Occipital lobe (tissue), 3 donors: ENCODE measurements at places on chromosomes 4 and X. TPM values are rescaled to one million over a fixed set of nuclear protein-coding genes. Genes with fewer than 3 reads are reported as not detected.

GRCh38 chr4:142554412-142554811 is 291.7 kb downstream of the INPP4B start:
- DNase-seq: no peak

Gene PRR32
- total RNA-seq: not detected

DNA sequence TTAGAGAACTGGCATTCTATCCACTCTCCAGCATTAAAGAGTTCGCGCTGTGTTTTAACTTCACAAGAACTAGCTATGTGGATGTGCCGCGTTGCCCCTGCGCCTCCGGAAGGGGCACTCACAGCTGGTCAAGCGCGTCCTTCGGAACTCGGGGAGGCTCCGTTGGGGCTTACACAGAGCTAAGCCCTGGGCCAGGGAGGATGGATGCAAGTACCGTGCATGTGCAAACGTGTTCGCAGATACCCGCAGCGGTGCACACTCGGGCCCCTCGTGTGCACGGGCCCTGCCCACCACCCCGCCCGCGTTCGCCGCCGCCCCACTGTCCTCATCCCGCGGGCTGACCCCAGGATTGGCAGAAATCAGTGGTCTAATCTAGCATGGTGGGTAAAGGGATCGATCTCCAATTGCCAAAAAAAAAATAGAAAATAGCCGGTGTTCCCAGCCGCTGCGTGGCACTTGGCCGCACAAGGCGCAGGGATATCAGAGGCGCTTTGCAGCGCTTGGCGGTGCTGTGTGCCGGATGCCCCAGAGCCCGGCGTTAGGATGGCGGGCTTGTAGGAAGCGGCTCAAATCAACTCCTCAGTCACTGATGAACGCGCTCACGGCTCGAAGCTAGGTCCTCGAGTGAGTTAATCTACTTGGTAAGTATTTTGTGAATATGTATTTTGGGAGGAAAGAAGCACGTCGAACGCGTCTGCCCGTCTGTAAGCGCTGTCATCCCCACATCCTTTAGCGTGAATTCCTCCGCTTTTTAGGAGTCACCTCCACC is 989 bp upstream of the PCDH10 start:
- peak; percentile 66 for DNase-seq

Gene PNMA5
- 3.0 TPM for total RNA-seq

GRCh38 chr4:8211737-8212581 is 12.9 kb downstream of the SH3TC1 start:
- no peak for DNase-seq

Gene SOWAHB
- total RNA-seq: 5.5 TPM

DNA sequence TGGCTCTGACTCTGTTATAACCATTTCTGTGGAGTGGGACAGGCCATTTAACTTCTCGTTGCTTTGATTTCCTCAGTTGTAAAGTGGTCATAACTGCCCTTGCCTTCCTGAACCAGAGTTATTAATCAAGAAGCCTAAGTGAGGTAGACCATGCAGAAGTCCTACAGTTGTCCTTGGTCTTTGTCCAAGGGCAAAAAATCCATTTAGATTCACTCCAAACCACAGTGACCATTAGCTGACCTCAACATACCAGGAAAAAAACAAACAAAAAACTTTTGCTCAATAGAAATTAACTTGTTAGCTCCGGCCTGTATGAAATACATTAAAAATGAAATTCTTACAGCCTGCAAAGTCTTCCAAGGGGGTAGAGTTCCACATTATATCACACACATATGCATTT is 52.7 kb downstream of the TBC1D9 start:
- no peak for DNase-seq

Gene DUSP9
- 1.7 TPM for total RNA-seq

DNA sequence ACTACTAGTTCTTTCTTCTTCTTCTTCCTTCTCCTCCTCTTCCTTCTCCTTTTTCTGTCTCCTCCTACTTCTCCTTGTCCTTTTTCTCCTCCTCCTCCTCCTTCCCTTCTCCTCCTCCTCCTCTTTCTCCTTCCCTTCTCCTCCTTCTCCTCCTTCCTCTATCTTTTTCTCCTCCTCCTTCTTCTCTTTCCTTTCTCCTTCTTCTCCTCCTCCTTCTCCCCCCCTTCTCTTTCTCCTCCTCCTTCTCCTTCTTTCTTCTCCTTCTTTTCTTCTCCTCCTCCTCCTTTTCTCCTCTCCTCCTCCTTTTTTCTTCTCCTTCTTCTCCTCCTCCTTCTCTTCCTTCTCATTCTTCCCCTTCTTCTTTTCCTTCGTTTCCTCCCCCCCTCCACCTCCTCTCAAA is 21.8 kb upstream of the NAP1L5 start:
- no peak for DNase-seq

Gene CCDC110
- total RNA-seq: 1.7 TPM

DNA sequence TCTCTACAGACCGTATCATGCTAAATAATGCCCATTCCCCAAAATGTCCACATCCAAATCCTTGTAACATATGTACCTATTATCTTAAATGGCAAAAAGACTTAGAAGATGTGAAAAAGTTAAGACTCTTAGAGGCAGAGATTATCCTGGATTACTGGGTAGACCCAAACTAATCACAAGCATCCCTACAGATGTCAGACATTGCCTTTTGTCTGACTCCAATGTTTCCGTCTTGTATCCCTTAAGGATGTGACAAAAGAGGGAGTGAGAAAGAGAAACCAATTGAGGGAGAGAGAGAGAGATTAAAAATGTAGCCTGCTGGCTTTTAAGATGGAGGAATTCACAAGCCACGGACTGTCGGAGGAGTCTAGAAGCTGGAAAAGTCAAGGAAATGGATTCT is 401.9 kb upstream of the FSTL5 start:
- DNase-seq: no peak

Gene SLC10A4
- total RNA-seq: 3.9 TPM

Gene CXorf65
- not detected for total RNA-seq

DNA sequence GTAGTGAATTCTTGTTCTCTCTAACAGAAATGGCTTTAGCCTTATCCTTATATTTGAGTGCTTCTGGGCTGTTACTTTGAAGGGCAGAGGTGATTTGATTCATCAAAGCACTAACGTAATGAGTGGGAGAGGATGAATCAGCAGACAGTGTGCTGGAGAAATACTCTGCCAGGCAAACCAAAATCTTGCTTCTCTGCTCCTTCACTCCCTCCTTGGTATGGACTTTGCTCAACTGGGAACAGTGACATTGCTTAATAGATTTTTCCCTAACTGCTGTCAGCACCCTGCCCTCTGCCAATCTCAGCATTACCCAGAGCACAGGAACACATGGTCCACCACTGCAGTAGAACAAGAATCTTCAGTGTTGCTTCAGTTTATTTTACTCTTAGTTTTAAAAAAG is 56.0 kb downstream of the PDLIM5 start:
- no peak for DNase-seq

DNA sequence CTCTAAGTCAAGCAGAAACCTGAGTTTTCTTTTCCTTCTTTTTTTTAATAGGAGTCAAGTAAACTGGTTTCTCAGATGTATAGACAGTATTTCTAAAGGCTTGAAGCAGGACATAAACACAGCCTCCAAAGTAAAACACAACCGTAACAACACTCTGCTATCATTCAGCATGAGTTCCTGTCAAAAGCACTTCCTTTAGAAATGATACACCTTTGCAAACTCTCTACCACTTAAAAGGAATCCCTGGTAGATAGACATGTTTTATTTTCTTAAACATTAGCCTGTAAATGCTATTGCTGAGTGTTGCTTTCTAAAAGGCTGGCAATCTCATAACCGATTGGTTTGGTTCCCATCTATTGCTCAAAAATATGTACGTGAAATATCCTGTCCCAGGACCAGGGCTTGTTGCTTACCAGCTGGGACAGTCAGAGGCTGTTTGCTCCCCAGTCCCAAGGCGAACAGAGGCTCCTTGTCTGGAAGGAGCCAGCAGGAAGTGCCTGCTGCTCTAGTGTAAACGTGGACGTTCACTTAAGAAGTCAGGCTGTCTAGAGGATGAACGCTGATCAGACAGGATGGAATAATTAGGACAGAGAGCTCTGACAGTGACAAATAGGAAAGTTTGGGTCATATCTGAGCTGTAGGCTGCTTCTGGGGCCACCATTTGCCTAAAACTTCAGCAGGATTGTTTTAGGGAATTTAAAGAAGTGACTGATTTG is 173.9 kb upstream of the KLF3 start:
- DNase-seq: no peak

- DNase-seq: no peak
Measured at GRCh38 chr4:172411149-172411548, 597.9 kb downstream of the GALNTL6 start.

Gene NPY1R
- total RNA-seq: 163 TPM

DNA sequence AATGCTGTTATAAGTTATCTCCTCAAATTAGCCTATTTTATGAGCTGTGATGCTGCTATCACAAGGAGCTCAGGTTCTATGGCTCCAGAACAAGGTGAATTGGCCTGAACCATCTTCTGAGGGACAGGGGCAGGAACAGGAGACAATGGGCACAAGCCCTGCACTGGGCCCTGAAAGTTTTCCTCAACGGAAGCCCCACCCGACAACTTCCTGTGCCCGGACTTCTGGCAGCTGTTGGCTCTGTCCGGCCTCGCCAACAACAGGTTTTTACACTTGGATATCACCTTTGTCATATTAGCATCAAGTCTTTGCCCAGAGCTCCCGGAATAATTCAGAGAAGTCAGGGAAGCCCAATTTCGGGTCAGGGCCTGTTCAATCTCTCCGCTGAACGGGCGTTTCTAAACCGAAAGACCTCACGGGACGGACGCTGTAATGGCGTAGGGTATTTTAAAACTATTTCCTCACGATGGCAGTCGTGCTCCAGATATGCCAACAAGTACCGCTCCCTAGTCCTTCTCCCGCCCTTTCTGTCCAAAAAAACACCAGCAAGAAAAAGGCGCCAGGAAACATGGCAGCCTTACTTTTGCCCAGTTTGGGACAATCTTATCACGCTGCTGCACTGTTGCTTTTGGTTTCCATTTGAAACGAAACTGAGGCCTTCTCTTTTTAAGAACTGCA is 201.0 kb upstream of the STK26 start:
- DNase-seq: no peak

DNA sequence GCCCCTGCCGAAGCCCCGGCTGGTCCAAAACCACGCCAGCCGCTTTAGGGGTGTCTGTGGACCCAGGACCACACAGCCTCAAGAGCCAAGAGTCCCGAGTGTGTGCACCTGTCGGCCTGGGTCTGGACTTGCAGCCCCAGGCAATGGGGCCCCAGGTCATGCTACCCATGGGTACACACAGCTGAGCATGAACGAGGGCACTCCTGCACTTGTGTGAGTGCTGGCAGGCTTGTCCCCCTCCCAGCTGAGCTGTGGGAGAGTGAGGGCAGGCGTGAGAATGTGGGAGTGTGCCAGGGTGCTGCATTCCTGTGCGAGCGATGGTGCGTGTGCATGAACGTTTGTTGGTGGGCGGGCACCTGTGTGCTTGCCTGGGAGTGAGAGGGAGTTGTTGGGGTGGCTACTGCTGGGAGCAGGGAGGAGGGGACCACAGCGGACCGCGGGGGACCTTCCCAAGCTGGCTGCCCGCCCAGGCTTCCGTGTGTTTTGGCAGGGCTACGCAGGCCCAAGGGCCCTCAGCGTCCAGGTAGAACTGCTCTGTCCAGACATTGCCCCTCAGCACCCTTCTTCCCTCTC is 30.8 kb downstream of the BLOC1S4 start:
- DNase-seq: no peak

DNA sequence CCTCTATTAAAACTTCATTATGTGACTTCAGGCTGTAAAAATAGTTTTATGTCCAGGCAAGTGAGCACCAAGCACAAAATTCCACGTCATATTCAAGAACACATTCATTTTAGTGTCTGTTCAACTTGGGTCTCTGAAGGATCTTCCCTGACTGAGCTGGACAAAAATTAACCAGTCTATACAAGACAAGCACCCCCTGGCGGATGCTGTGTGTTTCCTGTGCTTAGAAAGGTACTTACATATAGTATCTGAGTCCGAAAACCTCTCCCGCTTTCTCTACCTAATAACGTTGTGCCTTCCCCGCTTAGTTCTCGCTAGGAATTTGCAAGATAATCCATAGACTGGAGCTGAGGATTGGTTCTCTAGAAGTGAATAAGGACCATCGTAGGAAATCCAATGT is 2214.5 kb upstream of the TENM3 start:
- no peak for DNase-seq

DNA sequence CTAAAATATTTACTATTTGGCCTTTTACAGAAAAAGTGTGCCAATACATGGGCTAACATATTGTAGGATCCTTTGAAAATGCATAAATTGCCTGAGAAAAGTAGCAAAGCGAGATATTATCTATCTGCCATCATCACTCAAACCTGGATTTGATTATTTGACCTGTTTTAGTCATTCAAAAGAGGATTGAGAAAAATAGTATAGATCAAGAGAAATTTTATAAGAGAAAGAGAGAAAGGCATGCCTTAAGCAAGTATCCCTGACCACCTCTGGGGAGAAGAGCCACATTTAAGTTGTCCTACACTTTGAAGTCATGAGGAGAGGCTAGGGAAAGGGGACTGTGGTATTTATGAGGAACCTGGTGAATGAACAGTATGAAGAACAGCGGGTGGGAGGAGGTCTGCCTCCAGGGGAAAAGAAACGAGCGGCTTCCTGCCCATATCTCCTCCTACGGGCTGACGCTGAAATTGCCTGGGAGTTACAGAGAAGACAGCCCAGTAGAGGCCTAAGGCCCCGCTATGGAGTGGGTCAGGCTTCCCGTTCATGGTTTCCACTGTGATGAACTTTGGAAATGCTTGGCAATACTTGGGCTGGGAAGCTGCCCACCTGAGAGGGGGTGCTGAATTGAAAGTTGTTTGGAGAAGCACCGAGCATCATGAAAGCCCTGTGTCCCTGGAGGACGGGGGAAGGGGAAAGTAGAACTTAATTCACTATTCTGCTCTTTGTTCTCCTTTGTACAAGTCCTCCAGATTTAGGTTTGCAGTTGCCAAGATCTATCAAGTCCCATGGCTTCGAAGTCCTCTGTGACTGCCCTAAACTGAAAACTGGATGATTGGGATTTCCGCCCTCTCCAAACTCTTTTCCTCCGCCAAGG is 106.9 kb upstream of the ACSL4 start:
- no peak for DNase-seq

DNA sequence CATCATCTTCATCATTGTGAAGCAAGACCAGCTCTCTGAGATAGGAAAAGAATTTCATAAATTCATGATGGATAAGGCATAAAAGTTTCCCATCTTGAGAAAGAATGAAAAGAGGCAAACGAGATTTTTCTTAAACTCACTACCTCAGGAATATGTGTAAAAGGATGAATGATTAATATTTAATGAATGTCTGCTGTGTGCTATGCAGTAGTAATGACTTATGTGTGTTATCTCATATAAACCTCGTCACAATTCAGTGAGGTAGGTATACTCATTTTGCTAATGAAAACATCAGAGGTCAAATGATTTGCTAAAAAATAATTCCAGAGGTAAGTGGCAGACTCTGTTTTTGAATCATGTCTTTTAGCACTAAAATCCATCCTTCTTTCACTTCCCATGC is 42.6 kb upstream of the GYPA start:
- no peak for DNase-seq
